ENCODE measurements at places on chromosomes 5 and 9.

GRCh38 chr9:123421186-123421585, 65.2 kb downstream of the CRB2 start:
- no peak for DNase-seq

- peak; percentile 21 for DNase-seq
These were observed 49.1 kb downstream of the HOMER1 start for GRCh38 chr5:79464695-79465332.

DNA sequence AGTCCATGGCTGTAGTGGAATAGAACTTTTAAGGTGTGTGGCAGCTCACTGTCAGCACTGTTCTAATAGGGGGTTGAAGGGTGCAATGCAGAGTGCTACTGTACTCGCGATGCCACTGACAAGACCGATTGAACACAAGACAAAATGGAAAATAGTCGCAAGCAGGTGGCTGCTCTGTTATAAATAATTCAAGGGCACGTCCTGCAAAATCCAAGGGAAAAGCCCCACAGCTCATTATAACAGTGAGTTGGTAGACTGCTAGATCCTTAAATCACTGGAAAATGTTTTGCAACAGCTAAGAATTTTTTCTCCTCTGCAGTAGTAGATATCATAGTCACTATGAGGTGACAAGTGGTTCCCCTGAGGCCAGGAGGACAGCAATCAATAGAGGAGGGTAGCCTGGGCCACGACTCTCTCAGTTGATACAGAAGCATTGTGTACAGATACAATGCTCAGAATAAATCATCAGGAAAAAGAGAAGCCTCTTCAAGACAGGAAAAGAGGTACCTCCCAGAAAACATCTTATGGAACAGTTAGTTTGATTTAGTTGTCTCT, 926.3 kb downstream of the TLE4 start:
- no peak for DNase-seq

- DNase-seq: no peak
These were observed 60.9 kb upstream of the IL17B start for GRCh38 chr5:149439899-149440542.

- no peak for DNase-seq
These were observed 6.3 kb downstream of the RBM27 start for GRCh38 chr5:146209714-146210113.

DNA sequence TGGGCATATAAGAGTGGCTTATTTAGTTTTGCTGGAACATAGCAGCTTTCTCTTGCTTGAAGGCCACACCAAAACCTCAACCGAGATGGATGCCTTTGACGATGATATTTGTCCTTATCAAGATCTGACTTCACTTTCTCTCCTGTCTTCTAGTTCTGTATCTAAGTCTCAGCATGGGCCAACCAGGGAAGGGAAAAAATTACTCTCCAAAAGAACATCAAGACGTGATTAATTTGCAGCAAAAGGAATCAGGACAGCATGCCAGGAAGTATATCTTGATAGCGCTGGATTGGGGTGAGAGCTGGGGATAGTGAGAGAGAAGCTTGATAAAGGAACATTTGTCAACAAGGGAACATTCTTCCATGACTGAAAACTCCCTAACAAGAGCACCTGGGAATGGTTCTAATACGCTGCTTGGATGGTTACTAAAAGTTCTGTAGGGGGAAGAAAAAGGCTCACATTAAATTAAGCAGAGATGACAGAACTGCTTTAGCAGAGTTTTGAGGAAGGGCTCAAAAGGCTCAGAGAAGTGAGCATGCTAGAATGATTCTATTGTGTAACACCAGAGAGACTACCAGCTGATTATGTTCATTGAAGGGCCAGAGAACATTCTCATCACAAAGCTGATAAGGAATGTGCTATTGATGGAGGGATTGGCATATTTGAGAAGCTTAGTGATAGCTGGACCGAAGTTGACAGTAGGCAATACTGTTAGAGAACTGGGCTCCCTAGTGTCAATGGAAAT, 21.6 kb upstream of the ANXA1 start:
- no peak for DNase-seq

- no peak for DNase-seq
These were observed 99.3 kb downstream of the CCDC192 start for GRCh38 chr5:127802477-127802865.

- no peak for DNase-seq
These were observed 18.1 kb downstream of the MYMK start for GRCh38 chr9:133506653-133507038.

DNA sequence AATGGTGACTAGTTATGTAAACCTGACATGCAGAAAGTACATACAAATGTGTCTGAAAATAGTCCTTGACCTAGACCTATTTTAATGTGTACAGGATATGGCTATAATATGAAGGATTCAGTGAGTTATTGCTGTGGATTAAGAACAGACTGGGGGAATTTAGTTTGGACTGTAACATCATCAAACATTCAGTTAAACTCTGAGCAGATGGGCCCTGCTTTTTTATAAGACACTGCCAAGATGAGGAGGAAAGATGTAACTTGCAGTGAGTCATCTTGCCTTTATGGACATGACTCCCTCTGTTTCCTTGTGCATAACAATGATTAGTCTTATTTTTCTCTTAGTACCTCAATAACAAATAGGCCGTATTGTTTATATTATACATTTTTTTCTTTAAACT, 12.2 kb downstream of the PPP3R2 start:
- DNase-seq: no peak

DNA sequence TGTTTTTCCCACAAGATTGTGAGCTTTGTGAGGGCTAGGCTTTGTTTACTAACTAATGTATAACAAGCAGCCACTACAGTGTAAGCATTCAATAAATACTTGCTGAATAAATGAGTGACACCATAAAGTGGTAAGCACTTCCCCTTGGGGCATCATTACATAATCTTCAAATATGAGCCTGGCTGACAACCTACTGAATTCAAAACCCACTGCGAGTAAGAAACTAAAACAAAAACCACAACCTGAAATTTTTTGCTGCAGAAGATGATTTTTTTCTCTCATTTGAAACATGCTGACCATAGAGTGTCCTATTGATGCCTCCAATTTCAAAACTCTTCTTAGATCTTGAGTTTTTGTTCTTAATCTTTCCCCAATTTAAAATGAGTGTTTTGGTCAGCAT, 331.3 kb upstream of the CCNG1 start:
- no peak for DNase-seq

GRCh38 chr5:178994580-178995340, at the start of gene GRM6:
Gene GRM6 (minus strand): TSS chr5:178995320. CDS start chr5:178994944, 376 bp downstream.
- DNase-seq: no peak

- no peak for DNase-seq
These were observed 199.9 kb upstream of the CDKN2B start for GRCh38 chr9:22208846-22209585.

- DNase-seq: no peak
These were observed 12.3 kb upstream of the DPM2 start for GRCh38 chr9:127949827-127950512.

- DNase-seq: no peak
These were observed 11.9 kb downstream of the EHMT1 start for GRCh38 chr9:137630679-137631078.

- no peak for DNase-seq
These were observed 338.7 kb downstream of the NTRK2 start for GRCh38 chr9:85008215-85008614.

GRCh38 chr5:9545992-9546851, at the start of gene SEMA5A:
Gene SEMA5A (minus strand): TSS chr5:9546075. CDS start chr5:9379946, 166,129 bp downstream.
- no peak for DNase-seq

Data from NCI-H2081 treated with DMSO at 0.1 percent for 48 hours (cell line).